Endothelial cell of umbilical vein (primary cell): ENCODE measurements at places on chromosomes 16 and 17.

DNA sequence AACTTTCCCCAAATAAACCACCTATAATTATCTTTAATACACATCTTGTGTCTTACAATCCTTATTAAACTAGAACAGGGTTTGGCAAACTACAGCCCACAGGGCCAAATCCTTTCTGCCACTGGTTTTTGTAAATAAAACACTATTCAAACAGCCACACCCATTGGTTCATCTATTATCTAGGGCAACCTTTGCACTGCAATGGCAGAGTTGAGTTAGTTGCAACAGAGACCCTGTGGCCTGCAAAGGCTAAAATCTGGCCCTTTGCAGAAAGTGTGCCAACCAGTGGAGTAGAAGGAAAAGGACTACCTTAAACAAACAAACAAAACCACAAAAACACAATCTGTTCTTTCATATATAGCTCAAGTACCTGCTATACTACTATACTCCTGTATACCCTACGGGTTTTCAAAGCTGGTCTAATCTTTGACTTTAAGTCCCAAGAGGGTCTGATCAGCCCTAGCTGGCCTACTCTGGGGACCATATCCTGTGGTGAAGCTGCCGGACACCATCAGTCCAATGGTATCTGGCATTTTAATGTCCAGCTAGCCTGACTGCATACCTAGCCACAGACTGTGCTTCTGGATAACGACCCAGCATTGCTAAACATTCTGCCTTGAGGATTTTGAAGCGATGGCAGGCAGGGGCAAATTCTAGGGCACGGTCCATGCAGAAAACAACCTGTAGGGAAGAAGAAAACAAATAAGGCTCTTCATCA is 23.3 kb downstream of the CNP start:
- no peak for DNase-seq

- DNase-seq, result no peak
Measured at GRCh38 chr16:77449208-77449607, 14.4 kb upstream of the ADAMTS18 start.

DNA sequence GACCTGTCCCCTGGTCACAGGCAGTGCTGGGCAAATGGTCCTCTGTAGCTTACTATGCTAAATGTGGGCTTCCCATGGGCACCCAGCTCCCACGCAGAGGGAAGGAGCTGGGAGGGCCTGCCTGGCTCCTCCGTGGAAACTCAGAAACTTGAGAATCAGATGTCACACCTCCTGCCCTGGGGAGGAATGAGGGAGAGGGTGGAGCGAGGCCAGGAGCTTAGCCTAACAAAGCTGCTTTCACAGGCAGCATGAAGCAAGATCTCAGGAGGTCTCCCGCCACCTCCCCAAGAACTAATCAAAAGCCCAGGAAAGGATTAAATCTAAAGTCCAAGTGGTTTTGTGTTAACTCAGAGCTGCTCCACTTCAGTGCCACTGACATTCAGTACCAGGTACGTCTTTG is 33.6 kb upstream of the XYLT2 start:
- no peak for DNase-seq

- no peak for DNase-seq
Measured at GRCh38 chr16:4360538-4361021, 9.5 kb upstream of the PAM16 start.

DNA sequence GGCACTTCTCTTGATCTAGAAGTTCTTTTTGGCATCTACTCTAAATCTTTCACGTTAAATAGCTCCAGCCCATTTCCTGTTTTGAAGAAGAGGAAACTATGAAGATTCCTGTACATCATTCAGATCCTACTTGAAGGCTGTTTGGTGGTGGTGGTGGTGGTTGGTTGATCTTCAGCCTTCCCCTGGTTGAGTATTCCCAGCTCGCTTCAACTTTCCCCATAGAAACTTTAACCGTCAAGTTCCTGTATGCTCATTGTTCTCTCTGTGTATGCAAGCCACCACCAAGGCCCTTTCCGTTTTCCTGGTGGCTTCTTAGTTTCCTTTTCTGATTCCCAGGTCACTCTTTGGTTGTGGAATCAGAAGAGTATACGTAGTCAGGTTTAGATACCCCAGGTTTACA is 3.3 kb downstream of the LRRC46 start:
- DNase-seq, result peak; percentile 29

DNA sequence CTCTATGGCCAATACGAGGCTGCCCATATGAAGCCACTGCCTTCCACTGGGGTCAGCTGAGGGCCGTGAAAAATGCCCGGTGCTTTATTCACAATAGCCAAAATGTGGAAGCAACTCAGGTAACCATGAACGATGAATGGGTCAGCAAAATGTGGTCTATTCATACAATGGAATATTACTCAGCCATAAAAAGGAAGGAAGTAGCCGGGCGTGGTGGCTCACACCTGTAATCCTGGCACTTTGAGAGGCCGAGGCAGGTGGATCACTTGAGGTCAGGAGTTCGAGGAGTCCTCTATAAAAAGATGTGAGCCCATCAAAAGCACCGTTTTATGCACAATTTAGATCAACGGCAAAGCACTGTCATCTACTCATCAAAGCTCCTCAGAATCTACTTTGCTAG is 5.2 kb upstream of the TRAP1 start:
- no peak for DNase-seq

GRCh38 chr16:27740496-27741201 is 190.7 kb downstream of the KATNIP start:
- DNase-seq, result no peak

DNA sequence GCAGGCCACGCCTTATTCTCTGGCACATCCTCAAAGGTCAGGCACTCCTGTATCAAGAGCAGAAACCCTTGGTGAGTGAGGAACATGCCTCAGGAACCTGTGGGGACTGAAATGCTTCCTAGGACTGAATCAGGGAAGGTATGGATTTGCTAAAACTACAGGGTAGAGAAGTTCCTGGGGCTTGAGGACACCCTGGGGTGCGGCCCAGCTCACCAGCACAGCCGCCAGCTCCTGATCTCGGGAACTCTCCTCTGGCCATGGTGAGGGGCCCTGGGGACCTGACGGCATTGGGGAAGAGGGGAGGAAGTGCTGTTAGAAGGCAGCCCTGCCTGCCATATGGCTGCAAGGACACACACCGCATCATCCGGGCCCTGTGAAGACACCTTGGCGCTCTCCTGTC is 7.5 kb downstream of the ZSCAN10 start:
- no peak for DNase-seq

GRCh38 chr16:17408296-17408695 is 62.5 kb downstream of the XYLT1 start:
- no peak for DNase-seq

GRCh38 chr16:4372001-4372577 is 441 bp downstream of the VASN start:
- DNase-seq, result no peak

DNA sequence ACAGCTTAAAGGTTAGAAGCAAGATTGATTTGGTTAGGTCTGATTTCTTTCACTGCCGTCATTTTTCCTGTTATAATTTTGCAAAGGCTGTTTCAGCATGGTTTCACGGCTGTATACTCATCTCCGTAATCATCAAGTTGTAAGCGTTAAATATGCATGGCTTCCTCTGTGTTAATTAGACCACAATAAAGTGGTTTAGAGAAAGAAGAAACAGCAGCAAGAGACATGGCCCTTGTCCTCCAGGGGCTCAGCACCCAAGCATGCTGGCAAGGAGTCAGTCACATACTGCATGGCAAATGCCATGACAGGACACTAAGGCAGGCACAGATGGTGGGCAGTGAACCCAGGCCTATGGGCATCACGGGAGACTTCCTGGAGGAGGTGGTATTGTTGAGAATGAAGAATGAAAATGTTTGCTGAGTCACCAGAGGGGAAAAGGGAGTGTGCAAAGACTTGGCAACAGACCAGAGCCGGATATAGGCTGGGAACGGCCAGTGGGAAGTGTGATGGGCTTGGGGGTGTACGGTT is 61.4 kb upstream of the PLCG2 start:
- peak; percentile 70 for DNase-seq

- no peak for DNase-seq
Measured at GRCh38 chr17:29195465-29196081, 15.4 kb upstream of the MYO18A start.

DNA sequence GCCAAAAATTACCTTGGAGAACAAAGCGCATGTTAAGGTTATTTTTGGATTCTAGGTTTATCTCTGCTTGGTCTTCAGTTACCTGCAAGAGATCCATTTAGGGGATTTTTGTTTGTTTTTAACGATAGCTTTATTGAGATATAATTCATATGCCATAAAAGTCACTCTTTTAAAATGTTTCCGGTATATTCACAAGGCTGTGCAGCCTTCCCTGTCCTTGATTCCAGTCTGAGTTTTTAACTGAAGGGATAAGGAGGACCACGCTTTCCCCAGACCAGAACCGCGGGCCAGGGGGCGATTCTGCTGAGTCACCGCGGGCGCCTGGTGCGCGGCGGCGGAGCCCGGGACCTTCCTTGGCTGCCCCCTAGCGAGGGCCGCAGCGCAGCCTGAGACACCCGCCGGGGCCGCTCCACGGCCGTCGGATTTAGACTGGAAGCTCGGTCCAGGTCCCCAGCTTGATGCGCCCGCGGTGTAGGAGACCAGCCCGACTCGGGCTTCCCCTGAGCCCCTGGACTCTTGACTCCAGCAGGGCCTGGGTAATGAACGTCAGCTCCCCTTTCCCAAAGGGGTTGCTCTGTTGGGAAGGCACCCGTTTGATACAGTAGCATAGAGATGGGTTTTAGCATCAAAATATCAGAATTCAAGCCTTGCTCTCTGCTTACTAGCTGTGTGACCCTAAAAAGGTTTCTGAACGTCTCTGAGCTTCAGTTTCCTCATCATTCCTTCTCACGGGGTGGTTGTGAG is 50.0 kb upstream of the STH start:
- DNase-seq, result peak; percentile 66
